Uterus (tissue), 4 donors: ENCODE measurements at places on chromosomes 1 and 21. TPM values are rescaled to one million over a fixed set of nuclear protein-coding genes. Genes with fewer than 3 reads are reported as not detected.
A peak's percentile ranks its signal among the peaks of the same experiment; 100 is the strongest.

The KRTAP21-2 gene
- total RNA-seq: not detected

The ITLN1 gene
- 0.90 TPM for total RNA-seq

DNA sequence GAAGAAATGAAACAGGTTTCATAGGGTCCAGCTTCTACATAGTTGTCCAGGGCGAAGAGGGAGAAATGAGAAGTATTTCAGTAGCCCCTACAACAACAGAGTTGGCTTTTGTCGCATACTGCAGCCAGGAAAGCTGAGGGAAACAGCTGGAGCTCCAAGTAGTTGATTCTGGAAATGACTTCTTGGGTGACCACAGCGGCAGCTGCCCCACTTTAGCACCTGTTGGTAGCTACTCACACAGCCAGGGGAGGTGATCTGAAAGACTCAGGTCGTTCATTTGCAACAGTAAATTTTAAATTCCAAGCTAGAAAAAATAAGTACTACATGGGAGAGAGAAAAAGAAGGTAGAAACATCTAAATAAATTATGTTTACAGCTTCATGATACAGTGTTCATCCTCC is 2.3 kb downstream of the TTC13 start:
- no peak for DNase-seq

The LCK gene
- 1.3 TPM for total RNA-seq

DNA sequence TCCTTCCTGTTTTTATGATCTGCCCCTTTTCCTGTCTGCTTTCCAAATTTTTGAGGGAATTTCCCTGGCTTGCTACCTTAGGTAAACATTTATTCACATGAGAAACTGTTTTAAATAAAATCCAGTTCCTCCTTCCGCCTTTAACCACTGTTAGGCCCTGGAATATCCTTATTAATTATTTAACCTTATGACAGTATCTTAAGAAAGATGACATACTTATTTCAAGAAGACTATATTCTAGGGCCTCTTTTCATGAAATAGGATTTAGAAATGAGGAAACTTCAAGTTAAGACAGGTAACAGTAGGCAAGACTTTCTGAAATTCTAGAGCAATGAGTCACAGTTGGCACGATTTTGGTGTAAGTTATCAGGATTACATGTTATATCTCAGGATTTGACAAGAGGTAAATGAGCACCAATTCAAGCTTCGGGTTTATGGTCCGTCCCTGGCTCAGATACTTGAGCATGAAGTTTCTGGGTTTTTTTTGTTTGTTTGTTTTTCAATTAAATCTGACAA is 2.0 kb upstream of the TNFSF18 start:
- no peak for DNase-seq

- DNase-seq: peak; percentile 75
These were observed 1.6 kb upstream of the ENO1 start for GRCh38 chr1:8879922-8880676.

GRCh38 chr1:182633657-182634281 is 29.6 kb upstream of the RGS16 start:
- DNase-seq: no peak

DNA sequence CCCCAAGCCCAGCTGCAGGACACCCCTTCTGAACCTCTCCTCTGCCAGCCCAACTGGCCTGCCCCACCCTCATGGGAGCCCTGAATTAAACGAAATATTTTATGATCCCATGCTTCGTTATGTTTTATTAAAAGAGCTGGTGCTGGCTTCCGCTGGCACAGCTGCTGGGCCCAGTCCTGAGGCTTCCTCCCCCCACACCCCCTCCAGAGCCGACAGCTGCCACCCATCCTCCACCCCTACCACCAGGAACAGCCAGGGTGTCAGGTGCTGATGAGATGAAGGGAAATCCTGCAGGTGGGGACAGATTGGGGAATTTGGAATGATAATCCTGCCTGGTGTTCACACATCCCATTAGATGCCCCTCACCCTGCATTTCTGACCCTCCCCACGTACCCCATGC is 19.0 kb downstream of the IGSF21 start:
- DNase-seq: no peak

- DNase-seq: no peak
These were observed 14.9 kb upstream of the RNF223 start for GRCh38 chr1:1088801-1089680.

- no peak for DNase-seq
These were observed 19.5 kb upstream of the NCMAP start for GRCh38 chr1:24536391-24536840.

- no peak for DNase-seq
These were observed 47.2 kb downstream of the SLC19A1 start for GRCh38 chr21:45494851-45495680.

DNA sequence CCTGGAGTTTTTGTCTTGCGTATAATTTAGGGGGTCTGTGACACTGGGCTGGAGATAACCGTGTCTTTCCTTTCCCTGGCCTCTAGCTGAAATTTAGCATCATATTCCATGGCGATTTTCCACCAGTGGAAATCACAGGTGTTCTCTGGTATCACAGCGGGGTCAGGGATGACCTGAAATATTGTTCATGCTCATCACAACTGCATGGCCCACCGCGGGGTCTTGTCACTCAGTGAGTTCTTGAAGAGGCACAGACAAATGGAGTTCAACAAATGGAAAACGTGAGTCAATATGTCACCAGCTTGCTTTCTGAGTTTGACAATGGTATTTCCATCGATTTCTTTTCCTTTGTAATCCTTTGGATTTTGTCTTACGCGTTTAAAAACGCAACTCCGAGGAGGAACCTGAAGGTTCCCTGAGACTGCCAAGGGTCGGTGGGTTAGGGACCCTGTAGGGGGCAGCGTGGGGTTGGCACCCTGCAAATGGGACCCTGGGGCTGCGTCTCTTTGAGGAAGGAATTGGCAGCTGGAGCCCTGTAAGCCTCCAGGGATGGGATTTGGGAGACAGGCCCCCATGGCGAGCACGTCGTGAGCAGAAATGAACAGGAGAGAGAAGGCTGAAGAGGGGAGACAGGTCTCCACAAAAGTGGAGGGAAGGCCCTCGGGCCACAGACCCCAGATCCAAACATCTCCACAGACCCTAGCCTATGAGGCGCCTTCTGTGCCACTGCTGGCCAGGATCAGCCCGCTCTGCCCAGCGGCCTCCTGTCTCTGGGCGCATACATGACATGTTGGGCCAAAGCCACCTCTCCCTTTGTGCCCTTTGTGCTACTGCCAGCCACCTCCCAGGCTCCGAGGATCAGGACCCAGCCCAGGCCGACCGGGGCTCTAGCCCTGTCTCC is 32.1 kb upstream of the RUNX3 start:
- DNase-seq: no peak

DNA sequence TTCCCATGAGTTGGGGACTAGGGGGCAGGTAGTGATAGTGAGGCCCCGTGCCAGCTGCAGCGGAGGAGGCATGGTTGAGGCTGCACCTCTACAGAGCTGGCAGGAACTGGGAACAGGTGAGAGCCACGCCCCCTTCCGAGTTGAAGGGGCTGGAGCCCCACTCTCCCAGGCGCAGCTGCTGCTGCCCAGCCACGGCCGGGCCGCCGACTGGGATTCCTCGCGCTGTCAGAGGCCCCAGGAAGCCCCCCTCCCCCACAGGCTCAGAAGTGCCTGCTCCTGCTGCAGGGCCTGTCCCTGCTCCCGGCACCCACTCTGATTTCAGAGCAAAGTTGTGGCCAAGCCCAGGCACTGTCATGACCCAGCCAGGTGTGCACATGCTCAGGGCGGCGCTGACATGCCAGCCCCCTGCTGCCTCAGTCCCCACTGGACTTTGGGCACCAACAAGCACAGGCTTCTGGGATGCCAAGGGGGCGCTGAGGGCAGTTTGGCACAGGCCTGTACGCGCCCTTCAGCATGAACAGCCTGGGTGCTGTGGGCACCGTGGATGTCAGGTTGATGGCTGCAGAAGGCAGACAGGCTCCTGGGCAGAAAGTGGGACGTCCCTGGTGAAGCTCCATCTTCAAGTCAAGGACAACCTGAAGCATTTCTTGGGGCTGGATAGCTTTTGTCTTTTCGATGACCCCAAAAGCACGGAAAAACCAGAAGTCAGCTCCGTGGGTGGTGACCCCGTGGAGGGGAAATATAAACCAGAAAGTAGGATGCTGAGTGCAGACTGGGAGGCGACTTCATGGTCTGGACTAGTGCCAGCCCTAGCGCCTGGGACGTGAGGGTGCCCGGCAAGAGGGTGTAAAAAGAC is 121.5 kb downstream of the SIM2 start:
- DNase-seq: no peak

The CNR2 gene
- not detected for total RNA-seq

- no peak for DNase-seq
These were observed 40.0 kb downstream of the FCRL5 start for GRCh38 chr1:157512036-157512969.

- DNase-seq: no peak
These were observed 8.2 kb downstream of the IFFO2 start for GRCh38 chr1:18948048-18948912.

The RNF186 gene
- 0.29 TPM for total RNA-seq

DNA sequence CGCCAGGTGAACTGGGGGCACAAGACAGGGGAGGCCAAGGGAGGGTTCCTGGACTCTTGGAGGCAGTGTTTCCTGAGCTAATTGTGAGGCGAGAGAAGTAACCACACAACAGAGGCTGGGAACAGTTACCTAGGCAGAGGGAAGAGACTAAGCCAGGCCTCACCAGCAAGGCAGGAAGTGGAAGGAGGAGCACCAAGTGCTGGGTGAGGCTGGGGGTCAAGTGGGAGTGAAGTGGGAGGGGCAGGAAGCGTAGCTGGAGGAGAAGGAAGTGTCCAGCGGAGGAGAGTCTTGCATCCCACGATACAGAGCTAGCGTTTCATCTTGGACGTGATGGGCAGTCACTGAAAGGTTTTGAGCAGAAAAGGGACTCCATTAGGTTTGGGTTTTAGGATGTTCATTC is 48.3 kb upstream of the CAPZB start:
- no peak for DNase-seq
